ENCODE measurements at places on chromosomes 5 and 9.

DNA sequence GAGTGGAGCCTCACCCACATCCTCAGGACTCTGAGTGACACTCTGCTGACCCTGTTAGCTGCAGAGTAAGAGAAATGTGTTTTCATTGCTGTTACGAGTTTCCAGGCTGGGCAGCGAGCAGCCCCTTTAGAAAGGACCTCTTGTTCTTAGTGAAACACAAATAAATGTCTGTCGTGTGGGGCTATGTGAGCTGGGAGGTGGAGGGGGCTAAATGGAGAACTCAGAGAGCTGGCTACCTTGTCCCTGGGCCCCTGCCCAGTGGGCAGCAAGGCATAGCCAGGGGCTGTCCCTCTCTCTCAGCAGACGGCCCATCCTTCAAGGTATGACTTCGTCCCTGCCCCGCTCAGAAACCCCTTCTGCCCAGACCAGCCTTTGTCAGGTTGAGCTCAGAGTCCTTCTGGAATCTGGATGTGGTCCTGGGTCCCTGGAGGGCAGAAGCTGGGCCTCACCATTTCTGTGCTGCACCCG, 10.2 kb downstream of the DCANP1 start:
- DNase-seq: no peak

DNA sequence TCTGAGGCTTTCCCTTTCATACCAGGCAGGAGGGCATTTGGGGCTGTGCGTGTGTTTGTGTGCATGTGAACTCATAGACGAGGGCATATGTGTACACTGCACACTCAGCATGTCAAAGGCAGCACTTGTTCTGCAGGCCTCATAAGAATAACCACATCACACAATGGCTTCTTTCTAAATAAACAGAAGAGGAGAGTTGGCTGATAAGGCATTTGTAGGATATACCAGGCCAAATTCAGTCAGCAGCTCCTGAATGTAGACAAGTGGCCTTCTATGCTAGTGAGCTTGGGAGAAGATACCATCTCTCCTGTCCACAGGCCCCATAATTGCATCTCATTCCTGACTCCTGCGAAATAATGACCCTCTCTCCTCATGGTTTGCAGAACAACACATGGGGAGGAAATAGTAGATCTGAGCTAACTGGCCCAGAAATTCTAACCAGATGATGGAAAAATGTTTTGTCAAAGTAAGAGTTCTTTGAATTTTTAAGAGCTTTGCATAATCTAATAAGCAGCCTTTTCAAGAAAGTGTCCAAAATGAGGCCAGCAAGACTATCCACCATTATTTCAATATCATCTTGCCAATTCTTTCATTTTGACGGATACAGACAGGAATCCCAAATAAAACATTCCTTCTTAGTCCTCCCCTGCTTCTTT, 60.5 kb upstream of the GAS1 start:
- no peak for DNase-seq

GRCh38 chr9:21966140-21966851, 27.9 kb downstream of the CDKN2A start:
- DNase-seq: no peak

DNA sequence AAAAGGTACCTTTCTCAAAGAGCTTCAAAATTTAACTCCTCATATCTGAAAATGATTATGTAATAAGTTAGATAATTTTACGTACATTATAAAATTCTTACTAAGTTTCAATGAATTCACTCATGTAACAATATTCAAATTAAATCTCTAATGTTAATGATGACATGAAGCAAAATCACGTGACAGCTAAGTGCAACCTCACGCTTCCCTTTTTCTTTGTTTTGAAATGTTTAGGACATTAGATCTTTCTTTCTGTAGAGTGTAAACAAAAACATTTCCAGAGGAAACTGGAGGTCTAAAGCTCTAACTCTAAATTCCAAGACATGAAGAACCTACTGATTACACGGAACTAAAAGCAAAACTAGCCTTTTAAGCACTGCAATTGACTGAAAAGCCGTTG, 227.3 kb upstream of the TBCA start:
- no peak for DNase-seq

- DNase-seq: no peak
Measured at GRCh38 chr5:60535951-60536350, 164.0 kb downstream of the DEPDC1B start.

All from NCI-H146 (cell line).